ENCODE measurements at places on chromosomes 13 and 19.
A peak's percentile ranks its signal among the peaks of the same experiment; 100 is the strongest.

- no peaks in the 10 kb centered on the region for H3K27me3 ChIP-seq
- no peaks in the 10 kb centered on the region for H3K4me1 ChIP-seq
- DNase-seq, result no peak
- peaks cover 22% of the 10 kb centered on the region for H3K36me3 ChIP-seq
- no peak overlapping the region for H3K27ac ChIP-seq
- no peak overlapping the region for H3K4me3 ChIP-seq
Measured at GRCh38 chr13:110443622-110444225, 117.8 kb downstream of the RAB20 start.

GRCh38 chr13:44362394-44363040 lies 11.1 kb upstream of the SERP2 start:
- DNase-seq, result no peak
- no peaks in the 10 kb centered on the region for H3K4me1 ChIP-seq
- H3K36me3 ChIP-seq, result no peaks in the 10 kb centered on the region
- no peaks in the 10 kb centered on the region for H3K27me3 ChIP-seq

DNA sequence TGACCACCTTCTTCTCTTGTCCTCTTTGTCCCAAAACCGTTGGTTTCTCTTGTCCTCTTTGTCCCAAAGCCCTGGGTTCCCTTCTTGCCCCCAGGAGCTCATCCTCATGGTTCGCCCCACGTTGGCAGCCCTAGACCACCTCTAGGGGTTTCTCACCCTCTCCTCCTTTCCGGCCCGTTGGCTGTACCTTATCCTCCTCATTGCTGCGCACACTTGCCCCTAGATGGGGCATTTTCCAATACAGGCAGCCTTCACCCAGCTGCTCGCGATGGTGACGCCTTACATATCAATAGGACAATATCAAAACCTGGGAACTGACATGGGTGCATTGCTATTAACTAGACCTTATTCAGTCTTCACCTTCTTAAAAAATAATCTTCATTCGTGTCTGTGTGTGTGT lies 86.5 kb downstream of the IPO5 start:
- no peaks in the 10 kb centered on the region for H3K36me3 ChIP-seq
- H3K27me3 ChIP-seq, result no peaks in the 10 kb centered on the region
- no peak overlapping the region for H3K27ac ChIP-seq
- DNase-seq, result no peak
- no peaks in the 10 kb centered on the region for H3K4me1 ChIP-seq

- no peaks in the 10 kb centered on the region for H3K36me3 ChIP-seq
- no peak overlapping the region for H3K4me3 ChIP-seq
- no peaks in the 10 kb centered on the region for H3K27me3 ChIP-seq
Measured at GRCh38 chr13:34223984-34224383, 406.0 kb downstream of the RFC3 start.

DNA sequence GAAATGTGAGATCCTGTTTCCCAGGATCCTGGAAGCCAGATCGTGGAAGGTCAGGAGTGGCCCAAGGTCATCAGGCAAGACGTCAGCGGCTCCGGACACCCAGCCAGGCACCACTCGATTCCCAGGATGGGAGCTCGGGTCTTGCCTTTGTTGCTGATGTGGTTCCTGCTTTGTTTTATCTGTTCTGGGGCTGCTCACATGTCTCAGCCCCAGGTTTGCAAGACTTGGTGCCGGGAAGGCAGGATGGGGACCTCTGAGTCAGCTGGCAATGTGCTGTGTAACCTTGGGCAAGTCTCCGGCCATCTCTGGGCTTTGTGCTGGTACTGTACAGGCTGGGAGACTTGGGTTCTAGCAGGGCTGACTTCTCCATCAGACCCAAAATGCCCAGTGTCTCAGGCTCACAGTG lies 1.4 kb upstream of the FCHO1 start:
- no peaks in the 10 kb centered on the region for H3K4me1 ChIP-seq
- DNase-seq, result no peak
- no peak overlapping the region for H3K4me3 ChIP-seq
- no peak overlapping the region for H3K27ac ChIP-seq
- H3K27me3 ChIP-seq, result no peaks in the 10 kb centered on the region

GRCh38 chr13:105513448-105513847 lies 1022.0 kb downstream of the EFNB2 start:
- H3K27ac ChIP-seq, result no peak overlapping the region
- no peak overlapping the region for H3K4me3 ChIP-seq
- no peak for DNase-seq
- no peaks in the 10 kb centered on the region for H3K36me3 ChIP-seq
- H3K27me3 ChIP-seq, result no peaks in the 10 kb centered on the region
- H3K4me1 ChIP-seq, result no peaks in the 10 kb centered on the region

- DNase-seq, result no peak
- no peaks in the 10 kb centered on the region for H3K36me3 ChIP-seq
- H3K27me3 ChIP-seq, result no peaks in the 10 kb centered on the region
- H3K4me3 ChIP-seq, result no peak overlapping the region
- H3K4me1 ChIP-seq, result no peaks in the 10 kb centered on the region
Measured at GRCh38 chr13:92461831-92462230, 764.8 kb upstream of the GPC6 start.

DNA sequence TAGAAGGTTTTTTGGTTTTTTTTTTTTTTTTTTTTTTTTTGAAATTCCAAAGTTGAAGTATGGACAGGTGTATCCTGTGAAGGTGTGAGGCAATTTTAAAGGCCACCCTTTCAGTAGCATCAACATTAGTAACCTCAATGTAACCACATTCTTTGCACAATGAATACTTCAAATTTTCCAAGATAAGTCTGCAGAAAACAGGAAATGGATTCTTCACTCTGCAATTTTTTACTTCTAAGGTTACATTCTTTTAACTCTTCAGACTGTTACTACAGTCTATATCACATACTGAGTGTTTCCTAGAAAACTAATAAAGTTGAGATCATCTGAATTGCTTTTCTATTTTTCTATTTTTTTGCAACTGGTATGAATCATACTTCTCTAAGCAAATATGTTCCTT lies 569.0 kb upstream of the GPC6 start:
- H3K4me3 ChIP-seq, result no peak overlapping the region
- H3K36me3 ChIP-seq, result no peaks in the 10 kb centered on the region
- DNase-seq, result no peak
- no peaks in the 10 kb centered on the region for H3K27me3 ChIP-seq

DNA sequence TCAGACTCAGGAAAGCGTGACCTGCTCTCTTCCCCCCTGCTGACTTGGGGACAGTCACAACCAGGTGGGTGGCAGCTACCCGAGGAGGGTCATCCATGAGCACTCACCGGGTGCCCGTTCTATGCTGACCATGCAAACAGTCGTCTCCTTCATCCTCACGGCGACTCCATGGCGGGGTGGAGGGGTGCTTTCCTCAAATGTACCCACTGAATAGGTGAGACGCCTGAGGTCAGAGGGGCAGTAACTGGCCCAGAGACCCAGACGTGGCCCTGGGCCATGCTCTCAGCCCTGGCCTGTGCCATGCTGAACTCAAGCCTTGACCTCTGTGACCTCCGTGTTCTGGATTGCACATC lies 59.2 kb upstream of the TPM4 start:
- DNase-seq, result peak; percentile 54
- no peak overlapping the region for H3K4me3 ChIP-seq
- no peaks in the 10 kb centered on the region for H3K4me1 ChIP-seq

- H3K4me1 ChIP-seq, result no peaks in the 10 kb centered on the region
- no peaks in the 10 kb centered on the region for H3K27me3 ChIP-seq
- no peak overlapping the region for H3K4me3 ChIP-seq
Measured at GRCh38 chr19:8640402-8641004, 10.1 kb downstream of the NFILZ start.

GRCh38 chr13:110652764-110653163 lies 37.4 kb downstream of the NAXD start:
- no peak overlapping the region for H3K4me3 ChIP-seq
- peak; percentile 24 for DNase-seq
- H3K27ac ChIP-seq, result no peak overlapping the region
- H3K27me3 ChIP-seq, result no peaks in the 10 kb centered on the region
- no peaks in the 10 kb centered on the region for H3K36me3 ChIP-seq

- H3K27ac ChIP-seq, result no peak overlapping the region
- H3K4me1 ChIP-seq, result no peaks in the 10 kb centered on the region
- H3K36me3 ChIP-seq, result no peaks in the 10 kb centered on the region
- no peak overlapping the region for H3K4me3 ChIP-seq
- no peak for DNase-seq
Measured at GRCh38 chr13:95494082-95494681, 58.3 kb upstream of the CLDN10 start.

DNA sequence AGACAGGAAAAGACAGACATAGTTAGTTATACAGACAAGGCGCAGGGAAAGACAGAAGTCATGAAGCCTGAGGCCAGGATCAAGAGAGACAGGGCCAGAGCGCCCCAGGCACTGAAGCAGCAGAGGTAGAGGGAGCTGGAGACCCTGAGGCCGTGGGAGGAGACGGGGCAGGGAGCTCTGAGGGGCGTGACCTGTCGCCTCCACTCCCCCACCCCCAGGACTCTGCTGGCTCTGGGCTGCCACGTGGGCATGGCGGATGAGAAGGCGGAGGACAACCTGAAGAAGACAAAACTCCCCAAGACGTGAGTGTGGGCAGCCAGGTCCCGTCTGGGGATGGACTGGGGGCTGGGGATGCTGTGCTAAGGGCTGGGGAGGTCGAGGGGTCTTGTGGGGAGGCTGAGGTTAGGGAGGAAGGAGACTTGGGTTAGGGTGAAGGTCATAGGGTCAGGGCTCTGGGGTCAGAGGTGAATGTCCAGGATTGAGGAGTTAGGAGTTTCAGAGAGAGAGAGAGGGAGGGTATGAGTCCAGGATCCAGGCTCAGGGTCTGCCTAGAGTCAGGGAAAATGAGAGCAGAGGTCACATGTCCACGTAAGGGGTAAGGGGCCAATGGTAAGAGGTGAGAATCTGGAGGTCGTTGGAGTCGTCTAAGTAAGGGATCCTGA lies 31.1 kb downstream of the RYR1 start:
- no peak for DNase-seq
- no peaks in the 10 kb centered on the region for H3K36me3 ChIP-seq
- no peaks in the 10 kb centered on the region for H3K4me1 ChIP-seq
- H3K27ac ChIP-seq, result no peak overlapping the region

GRCh38 chr13:99404005-99404755 lies 97.0 kb upstream of the GPR183 start:
- peak; percentile 65 for DNase-seq
- no peaks in the 10 kb centered on the region for H3K4me1 ChIP-seq
- no peak overlapping the region for H3K4me3 ChIP-seq
- no peaks in the 10 kb centered on the region for H3K36me3 ChIP-seq
- H3K27me3 ChIP-seq, result no peaks in the 10 kb centered on the region

DNA sequence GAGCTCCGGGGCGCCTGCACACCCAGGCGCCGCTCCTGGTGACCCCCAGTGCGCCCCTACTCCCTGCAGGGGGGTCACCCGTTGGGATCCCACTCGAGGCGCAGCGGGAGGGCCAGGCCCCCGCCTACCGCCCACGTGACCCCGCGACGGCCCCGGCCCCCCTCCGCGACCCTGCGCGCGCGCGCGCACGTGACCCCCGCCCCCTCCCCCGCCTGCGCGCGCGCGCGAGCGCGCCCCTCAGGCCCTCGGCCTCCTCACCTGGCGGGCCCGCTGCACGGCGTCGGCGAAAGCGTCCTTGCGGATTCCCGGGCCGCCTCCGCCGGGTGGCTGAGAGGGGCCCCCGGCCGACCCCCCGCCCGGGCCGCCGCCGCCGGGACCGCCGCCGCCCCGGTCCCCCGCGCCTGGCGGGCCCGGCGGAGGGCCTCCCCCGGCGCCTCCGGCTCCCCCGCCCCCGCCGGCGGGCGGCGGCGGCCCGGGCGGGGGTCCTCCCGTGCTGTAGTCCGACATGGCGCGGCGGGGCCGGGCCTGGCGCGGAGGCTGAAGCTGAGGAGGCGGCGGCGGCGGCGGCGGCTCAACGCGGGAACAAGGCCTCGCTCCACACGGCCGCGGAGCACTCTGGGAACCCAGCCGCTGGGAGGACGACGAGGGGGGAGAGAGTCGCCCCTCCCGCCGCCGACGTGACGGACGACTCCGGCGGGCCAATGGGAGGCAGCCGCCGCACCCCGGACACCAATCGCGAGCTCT lies at the start of gene KHSRP:
Gene KHSRP, minus strand, starts transcription at position 617 of the 744 bp plus-strand sequence. Its CDS starts 110 bp downstream, at position 507.
- no peaks in the 10 kb centered on the region for H3K27me3 ChIP-seq
- peak within 1 kb of the TSS; percentile 73 for H3K27ac ChIP-seq
- H3K4me3 ChIP-seq, result peak within 1 kb of the TSS; percentile 89
- H3K4me1 ChIP-seq, result peaks cover 9% of the 10 kb centered on the region

DNA sequence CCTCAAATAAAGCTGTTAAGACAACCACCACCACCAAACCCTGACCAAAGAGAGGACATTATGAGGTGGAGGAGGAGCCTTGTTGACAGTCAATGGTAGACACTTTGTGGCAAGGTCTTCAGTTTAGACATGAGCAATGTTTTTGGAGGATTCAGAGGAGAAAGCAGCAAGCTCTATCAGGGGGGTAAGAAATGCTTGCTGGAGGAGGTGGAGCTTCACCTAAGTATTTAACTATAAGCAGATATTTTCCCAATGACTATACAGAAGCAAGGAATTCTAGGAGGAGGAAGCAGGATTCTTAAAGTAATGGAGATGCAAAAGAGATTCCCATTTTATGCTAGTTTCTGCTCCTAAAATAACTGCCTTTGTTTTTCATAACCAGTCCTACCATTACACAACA lies 74.2 kb downstream of the TRPC4 start:
- no peak for DNase-seq
- no peak overlapping the region for H3K4me3 ChIP-seq
- no peaks in the 10 kb centered on the region for H3K4me1 ChIP-seq
- no peaks in the 10 kb centered on the region for H3K27me3 ChIP-seq
- H3K27ac ChIP-seq, result no peak overlapping the region

DNA sequence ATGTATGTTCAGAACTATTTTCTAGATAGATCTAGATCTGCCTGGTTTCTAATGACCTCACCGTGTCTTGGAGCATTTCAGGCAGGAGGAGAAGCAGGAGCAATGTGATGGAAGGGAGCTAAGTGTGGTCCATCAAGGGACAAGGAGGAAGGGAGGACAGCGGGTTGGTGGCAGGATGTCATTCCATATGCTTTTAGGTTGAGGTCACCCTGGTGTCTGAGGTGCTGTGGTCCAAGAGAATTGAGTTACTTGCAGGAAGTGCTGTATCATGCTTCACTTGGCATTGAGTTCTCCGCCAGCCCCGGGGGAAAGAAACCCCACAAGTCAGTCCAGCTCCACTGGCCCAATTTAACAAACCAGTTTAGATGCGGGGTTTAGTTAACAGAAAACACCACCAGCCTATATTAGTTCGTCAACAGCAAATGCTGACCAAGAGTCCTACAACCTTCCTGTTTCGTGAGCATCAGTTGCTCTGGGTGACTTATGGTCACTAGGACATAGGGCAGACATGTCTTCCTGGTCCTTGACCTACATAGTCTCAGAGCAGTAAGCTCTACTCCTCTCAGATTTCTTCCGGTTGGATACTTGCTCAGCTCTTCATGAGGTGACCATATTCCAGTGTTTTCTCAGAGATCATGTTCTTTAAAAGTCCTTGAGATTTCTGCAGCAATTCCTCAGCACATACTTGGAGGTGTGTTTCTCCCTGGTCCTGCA lies 79.4 kb downstream of the MBNL2 start:
- no peaks in the 10 kb centered on the region for H3K27me3 ChIP-seq
- no peaks in the 10 kb centered on the region for H3K36me3 ChIP-seq
- H3K4me3 ChIP-seq, result no peak overlapping the region
- DNase-seq, result no peak
- H3K27ac ChIP-seq, result no peak overlapping the region
- H3K4me1 ChIP-seq, result peaks cover 22% of the 10 kb centered on the region

- H3K27me3 ChIP-seq, result no peaks in the 10 kb centered on the region
- H3K4me3 ChIP-seq, result no peak overlapping the region
- no peak for DNase-seq
- no peaks in the 10 kb centered on the region for H3K36me3 ChIP-seq
Measured at GRCh38 chr13:60214213-60215055, 50.7 kb upstream of the DIAPH3 start.

GRCh38 chr13:44004878-44005277 lies 125.2 kb downstream of the LACC1 start:
- H3K4me3 ChIP-seq, result no peak overlapping the region
- no peaks in the 10 kb centered on the region for H3K36me3 ChIP-seq
- DNase-seq, result no peak
- H3K27ac ChIP-seq, result no peak overlapping the region
- no peaks in the 10 kb centered on the region for H3K4me1 ChIP-seq

Data from kidney (tissue), 22 donors.